Mesothelial cell of epicardium (in vitro differentiated cells): ENCODE measurements at places on chromosomes 7 and 10.
A peak's percentile ranks its signal among the peaks of the same experiment; 100 is the strongest.

- peaks cover 32% of the 10 kb centered on the region for H3K4me1 ChIP-seq
- DNase-seq: no peak
- no peak overlapping the region for H3K27ac ChIP-seq
Observed at GRCh38 chr10:33111488-33112051, 153.5 kb upstream of the ITGB1 start.

DNA sequence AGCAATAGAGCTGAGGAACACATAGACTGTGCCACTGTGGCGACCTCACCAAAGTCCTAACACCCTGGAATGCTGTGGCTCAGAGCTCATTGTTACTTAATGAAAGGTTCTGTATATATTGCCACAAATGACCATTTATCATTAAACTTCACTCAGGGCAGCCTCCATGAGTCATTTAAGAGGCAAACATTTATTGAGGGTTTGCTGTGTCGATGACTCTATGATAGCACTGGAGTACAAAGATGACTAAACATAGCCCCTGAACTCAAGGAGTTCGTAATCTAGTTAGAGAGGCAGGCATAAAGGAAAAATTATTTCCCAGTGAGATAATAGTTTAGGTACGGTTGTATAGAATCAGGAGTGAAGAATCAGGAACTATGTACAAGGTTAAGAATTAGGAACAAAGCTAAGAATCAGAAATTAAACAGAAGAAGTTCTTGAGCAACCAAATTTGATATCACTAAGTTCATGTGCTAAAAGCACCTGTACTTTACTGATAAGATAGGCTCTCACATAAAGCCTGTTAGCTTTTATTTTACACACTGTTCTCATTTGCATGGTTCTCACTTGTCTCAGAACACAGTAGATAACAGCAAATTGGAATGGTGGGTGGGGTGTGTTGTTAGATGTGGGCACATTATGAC, 7.9 kb downstream of the ENTPD7 start:
- H3K27me3 ChIP-seq: no peaks in the 10 kb centered on the region
- no peak for DNase-seq
- peaks cover 19% of the 10 kb centered on the region for H3K36me3 ChIP-seq
- H3K4me1 ChIP-seq: no peaks in the 10 kb centered on the region
- no peak overlapping the region for H3K27ac ChIP-seq
- H3K4me3 ChIP-seq: no peak overlapping the region

DNA sequence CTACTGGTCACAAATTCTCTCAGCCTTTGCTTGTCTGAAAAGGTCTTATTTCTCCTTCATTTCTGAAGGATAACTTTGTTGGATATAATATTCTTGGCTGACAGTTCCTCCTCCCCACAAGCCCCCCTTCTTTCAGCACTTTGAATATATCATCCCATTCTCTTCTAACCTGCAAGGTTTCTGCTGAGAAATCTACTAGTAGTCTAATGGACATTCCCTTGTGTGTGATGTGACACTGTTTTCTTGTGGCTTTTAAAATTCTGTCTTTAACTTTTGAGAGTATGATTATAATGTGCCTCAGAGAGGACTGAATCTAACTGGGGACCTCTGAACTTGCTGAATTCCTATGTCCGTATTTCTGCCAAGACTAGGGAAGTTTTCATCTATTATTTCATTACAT, 104.3 kb downstream of the RSU1 start:
- no peak overlapping the region for H3K4me3 ChIP-seq
- H3K36me3 ChIP-seq: peaks cover 26% of the 10 kb centered on the region
- H3K4me1 ChIP-seq: no peaks in the 10 kb centered on the region
- no peaks in the 10 kb centered on the region for H3K27me3 ChIP-seq

- no peak overlapping the region for H3K4me3 ChIP-seq
- no peaks in the 10 kb centered on the region for H3K27me3 ChIP-seq
- no peak overlapping the region for H3K27ac ChIP-seq
Observed at GRCh38 chr7:130446259-130446658, 5.4 kb upstream of the CEP41 start.

DNA sequence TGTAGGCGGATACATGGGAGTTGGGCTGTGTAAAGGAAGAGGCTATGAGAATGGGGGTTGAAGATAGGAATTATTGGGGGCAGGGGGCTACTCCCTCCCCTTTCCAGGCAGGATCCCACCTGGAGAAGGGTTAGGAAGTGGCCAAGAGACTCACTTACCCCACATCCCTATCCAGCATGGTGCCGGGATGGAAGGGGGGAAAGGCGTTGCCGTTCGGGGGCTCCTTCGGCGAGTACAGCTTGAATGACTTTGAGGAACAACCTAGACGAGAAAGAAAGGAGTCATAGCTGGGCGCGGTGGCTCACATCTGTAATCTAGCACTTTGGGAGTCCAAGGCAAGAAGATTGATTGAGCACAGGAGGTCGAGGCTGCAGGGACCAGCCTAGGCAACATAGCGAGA, 8.9 kb downstream of the LDB1 start:
- H3K36me3 ChIP-seq: peaks cover 24% of the 10 kb centered on the region
- no peak overlapping the region for H3K4me3 ChIP-seq
- DNase-seq: no peak
- H3K4me1 ChIP-seq: peaks cover 29% of the 10 kb centered on the region
- no peak overlapping the region for H3K27ac ChIP-seq

- H3K4me1 ChIP-seq: peaks cover 51% of the 10 kb centered on the region
- DNase-seq: peak; percentile 64
- H3K27me3 ChIP-seq: peaks cover 16% of the 10 kb centered on the region
- peak overlapping the region; percentile 87 for H3K4me3 ChIP-seq
Observed at GRCh38 chr10:119207713-119208552, 562 bp downstream of the GRK5 start.

DNA sequence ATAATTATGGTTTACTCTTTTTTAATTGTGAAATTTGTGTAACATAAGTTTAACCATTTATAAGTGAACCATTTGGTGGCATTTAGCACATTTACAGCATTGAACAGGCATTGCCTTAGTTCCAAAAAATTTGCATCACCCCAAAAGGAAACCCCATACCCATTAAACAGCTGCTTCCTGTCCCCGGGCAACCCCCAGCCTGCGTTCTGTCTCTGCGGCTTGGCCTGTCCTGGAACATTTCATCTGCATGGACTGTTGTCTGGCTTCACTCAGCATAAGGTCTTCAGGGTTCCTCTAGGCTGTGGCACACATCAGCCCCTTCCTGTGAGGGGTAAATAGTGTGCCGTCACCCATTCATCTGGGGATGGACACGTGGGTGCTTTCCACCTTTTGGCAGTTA, 6.9 kb downstream of the RET start:
- no peak overlapping the region for H3K27ac ChIP-seq
- H3K4me3 ChIP-seq: no peak overlapping the region
- H3K27me3 ChIP-seq: peaks cover 67% of the 10 kb centered on the region
- no peak for DNase-seq

DNA sequence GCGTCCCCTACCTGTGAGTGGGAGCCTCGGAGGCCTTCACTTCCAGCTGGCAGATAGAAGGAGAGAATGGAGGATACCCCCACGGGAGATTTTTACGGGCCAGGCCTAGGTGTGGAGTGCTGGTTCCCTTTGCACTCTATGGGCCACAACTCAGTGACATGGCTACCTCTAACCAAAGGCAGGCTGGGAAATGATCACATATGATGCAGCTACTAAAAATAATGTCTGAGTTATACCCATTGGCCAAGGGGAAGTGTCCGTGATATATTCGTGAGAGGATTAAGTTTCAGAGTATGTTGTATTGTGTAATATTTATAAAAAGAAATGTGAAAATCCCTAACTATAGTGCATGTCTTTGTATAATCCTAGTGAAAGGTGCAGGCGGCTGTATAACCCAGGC, 13.5 kb upstream of the HIPK2 start:
- H3K27ac ChIP-seq: no peak overlapping the region
- H3K36me3 ChIP-seq: peaks cover 2% of the 10 kb centered on the region
- DNase-seq: no peak
- peaks cover 3% of the 10 kb centered on the region for H3K27me3 ChIP-seq
- no peaks in the 10 kb centered on the region for H3K4me1 ChIP-seq

DNA sequence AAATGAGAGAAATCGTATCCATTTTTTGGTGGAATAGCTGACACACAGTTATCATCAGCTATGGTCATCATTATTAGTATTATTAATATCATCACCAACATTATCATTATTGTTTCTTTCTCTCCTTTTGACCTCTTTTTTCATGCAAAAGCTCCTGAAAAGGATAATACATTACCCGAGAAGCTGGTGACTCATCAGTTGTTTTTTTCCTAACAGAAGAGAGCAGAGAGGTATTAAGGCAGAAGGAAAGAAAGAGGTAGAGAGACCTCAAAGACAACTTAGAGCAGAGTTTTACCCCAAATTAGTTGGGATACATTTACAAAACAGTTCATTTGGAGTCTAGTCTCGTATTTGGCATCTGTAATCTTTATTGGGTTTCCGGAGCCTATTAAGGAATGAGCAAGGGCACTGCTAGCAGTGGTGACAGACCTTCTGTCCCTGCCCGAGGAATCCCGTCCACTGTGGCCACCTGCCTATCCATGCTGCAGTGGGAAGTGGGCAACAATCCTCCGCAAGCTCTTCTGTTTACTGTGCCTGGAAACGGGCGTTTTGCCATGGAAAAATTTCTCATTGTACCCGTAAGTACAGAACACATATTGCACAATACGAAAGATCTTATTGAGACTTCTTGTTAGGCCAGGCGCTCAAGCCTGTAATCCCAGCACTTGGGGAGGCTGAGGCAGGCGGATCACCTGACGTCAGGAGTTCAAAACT, 170.0 kb upstream of the MKLN1 start:
- H3K27me3 ChIP-seq: no peaks in the 10 kb centered on the region
- no peak overlapping the region for H3K4me3 ChIP-seq
- DNase-seq: no peak
- H3K36me3 ChIP-seq: no peaks in the 10 kb centered on the region
- H3K27ac ChIP-seq: no peak overlapping the region

DNA sequence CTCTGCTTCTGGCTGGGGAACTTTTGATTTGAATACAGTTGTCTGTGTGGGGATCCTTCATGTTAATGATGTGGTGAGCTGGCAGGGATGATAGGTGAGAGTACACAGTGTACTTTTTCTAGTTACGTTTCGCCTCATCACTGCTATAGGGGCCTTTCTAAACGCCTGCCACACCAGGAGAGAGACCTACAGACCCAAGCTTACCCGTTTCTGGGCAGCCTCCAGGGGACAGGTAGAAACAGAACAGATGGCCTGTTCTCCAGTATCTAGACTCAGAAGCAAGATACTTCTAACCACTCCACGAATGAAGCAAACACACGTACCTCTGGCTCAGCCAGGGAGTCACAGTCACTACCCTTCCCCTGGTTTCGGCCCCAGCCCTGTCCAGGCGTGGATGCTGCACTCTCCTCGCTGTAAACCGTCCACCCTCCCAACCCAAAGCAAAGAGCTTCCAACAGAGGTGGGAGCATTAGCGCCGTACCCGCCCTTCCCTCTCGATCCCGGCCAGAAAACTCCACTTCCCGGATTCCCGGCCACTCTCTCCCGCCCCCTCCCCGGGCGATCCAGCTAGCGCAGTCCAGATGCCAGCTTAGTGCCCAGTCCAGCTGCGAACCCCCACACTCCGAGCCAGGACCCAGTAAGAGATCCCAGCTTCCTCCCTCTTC, 1.2 kb downstream of the CCDC6 start:
- H3K27me3 ChIP-seq: no peaks in the 10 kb centered on the region
- peaks cover 69% of the 10 kb centered on the region for H3K4me1 ChIP-seq
- no peaks in the 10 kb centered on the region for H3K36me3 ChIP-seq

- no peak overlapping the region for H3K27ac ChIP-seq
- DNase-seq: no peak
- H3K4me1 ChIP-seq: no peaks in the 10 kb centered on the region
- H3K27me3 ChIP-seq: no peaks in the 10 kb centered on the region
- no peak overlapping the region for H3K4me3 ChIP-seq
Observed at GRCh38 chr10:96244354-96244753, 27.0 kb downstream of the BLNK start.

GRCh38 chr10:29446327-29446726, 157.5 kb downstream of the LYZL1 start:
- no peak for DNase-seq
- H3K36me3 ChIP-seq: no peaks in the 10 kb centered on the region
- H3K27ac ChIP-seq: no peak overlapping the region

GRCh38 chr7:138396251-138397070, 63.6 kb upstream of the TRIM24 start:
- DNase-seq: no peak
- no peak overlapping the region for H3K4me3 ChIP-seq
- H3K36me3 ChIP-seq: peaks cover 1% of the 10 kb centered on the region
- H3K4me1 ChIP-seq: peaks cover 10% of the 10 kb centered on the region

- peaks cover 18% of the 10 kb centered on the region for H3K27me3 ChIP-seq
- H3K4me1 ChIP-seq: peaks cover 53% of the 10 kb centered on the region
- peaks cover 8% of the 10 kb centered on the region for H3K36me3 ChIP-seq
- peak overlapping the region; percentile 88 for H3K27ac ChIP-seq
- peak; percentile 60 for DNase-seq
- H3K4me3 ChIP-seq: peak overlapping the region; percentile 79
Observed at GRCh38 chr10:97333601-97334369, 744 bp downstream of the FRAT2 start.

DNA sequence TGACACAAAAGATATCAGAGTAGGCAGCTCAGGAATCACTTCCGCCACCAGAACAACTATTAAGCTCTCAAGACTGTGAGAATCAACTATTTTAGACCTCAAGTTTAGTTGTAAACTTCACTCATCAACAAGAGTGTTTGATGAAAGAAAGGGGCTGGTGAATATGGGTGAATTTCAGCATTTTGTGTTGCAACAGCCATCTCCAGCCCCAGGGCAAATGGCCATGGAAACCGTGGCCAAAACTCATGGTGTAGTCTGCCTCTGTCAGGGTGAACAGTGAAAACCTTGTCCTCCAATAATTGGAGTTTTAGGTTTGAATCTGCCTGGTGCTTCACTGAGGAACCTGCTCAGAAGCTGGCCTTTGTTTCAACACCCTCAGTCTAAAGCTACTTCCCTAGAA, 60.0 kb downstream of the POLR1F start:
- peaks cover 7% of the 10 kb centered on the region for H3K36me3 ChIP-seq
- peaks cover 1% of the 10 kb centered on the region for H3K27me3 ChIP-seq
- no peak for DNase-seq
- H3K27ac ChIP-seq: no peak overlapping the region

GRCh38 chr10:103498936-103499638, 5.6 kb downstream of the NEURL1 start:
- H3K27me3 ChIP-seq: peaks cover 86% of the 10 kb centered on the region
- no peak for DNase-seq
- H3K4me1 ChIP-seq: peaks cover 9% of the 10 kb centered on the region
- H3K4me3 ChIP-seq: no peak overlapping the region

DNA sequence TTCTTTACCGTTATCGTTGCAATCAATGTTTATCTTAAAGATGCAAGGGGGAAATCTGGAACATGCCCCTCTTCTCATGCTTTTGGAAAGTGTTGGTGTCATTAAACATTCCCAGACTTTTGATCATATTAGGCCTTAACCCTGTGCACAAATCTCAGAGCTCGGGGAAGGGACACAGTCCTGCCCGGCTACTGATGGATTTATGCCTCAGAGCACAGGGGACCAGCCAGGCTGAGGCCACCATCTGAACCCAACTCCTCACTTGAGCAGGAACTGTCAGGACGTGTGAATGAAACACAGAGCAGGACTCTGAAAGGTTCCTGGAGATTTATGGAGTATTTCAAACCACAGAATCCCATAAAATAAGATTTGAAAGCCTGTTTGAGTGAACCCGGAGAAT, 132.0 kb upstream of the CXCL12 start:
- H3K4me3 ChIP-seq: no peak overlapping the region
- H3K36me3 ChIP-seq: no peaks in the 10 kb centered on the region
- H3K27me3 ChIP-seq: peaks cover 34% of the 10 kb centered on the region
- no peak for DNase-seq

- H3K4me1 ChIP-seq: peaks cover 8% of the 10 kb centered on the region
- no peaks in the 10 kb centered on the region for H3K36me3 ChIP-seq
- H3K27ac ChIP-seq: no peak overlapping the region
- peaks cover 76% of the 10 kb centered on the region for H3K27me3 ChIP-seq
Observed at GRCh38 chr7:1255817-1256340, 23.2 kb downstream of the UNCX start.
